ENCODE measurements at places on chromosomes 3 and 15.

DNA sequence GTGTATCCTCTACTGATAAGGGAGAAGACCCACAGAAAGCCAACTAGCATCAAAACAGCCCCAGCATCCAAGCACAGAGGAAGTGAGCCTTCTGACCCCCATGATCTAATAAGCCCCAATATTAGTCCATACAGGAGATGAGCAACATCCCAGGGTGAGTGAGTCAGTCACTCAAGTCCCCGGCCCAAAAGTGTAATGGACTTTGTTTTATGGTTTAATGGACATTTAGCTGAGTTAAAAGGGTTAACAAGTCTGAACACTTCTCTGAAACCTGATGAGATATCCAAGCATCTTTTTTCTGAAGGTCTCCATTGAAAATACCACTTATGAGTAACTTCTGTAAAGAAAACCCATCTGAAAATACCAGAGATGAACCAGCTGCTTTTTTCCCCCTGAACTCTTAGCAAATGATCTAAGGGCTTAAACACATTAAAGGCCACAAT, 115.6 kb downstream of the GREM1 start:
- no peak for DNase-seq

GRCh38 chr3:110327870-110328269, 743.7 kb upstream of the NECTIN3 start:
- no peak for DNase-seq

DNA sequence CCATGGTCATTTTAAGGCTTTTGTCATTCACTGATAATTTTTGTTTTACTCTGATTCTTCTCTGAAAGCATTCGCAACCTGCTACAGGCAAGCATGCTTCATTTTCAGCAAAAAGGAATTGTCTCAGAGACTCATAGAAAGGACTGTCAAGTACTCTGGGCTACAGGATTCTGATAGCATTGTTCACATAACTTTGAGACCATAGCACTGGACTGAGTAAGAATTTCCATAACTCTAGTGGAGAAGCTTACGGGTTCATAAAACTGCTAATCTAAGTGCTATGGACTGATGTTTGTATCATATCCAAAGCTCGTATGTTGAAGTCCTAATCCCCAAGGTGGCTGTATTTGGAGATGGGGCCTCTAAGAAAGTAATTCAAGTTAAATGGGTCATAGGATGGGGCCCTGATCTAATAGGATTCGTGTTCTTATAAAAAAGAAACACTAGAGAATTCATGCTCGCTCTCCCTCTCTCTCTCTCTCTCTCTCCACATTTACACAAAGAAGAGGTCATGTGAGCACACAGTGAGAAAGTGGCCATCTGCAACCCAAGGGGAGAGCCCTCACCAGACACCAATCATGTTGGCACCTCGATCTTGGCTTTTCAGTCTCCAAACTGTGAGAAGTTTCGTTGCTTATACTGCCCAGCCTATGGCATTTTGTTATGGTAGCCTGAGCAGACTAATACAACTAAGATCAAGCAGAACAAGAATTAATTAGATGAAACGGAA, 60.4 kb downstream of the CRYGS start:
- no peak for DNase-seq

- DNase-seq: no peak
Measured at GRCh38 chr3:126493739-126494138, 18.0 kb upstream of the ZXDC start.

DNA sequence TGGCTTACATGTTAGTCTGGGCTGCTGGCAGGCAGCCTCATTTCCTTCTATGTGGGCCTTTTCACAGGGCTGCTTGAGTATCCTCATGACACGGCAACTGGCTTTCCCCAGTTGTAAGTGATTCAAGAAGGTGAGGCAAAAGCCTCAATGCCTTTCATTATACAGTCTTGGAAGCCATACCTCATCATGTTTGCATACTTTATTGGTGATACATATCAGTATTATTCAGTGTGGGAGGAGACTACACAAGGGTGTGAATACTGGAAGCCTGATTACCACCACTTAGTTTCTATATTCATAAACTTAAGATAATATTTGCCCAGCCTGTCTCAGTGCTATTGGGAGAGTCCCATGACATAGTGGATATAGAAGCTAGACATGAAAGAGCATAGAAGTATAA, 346.8 kb downstream of the SOX2 start:
- no peak for DNase-seq

- DNase-seq: no peak
Measured at GRCh38 chr3:139770577-139770976, 92.8 kb upstream of the NMNAT3 start.

DNA sequence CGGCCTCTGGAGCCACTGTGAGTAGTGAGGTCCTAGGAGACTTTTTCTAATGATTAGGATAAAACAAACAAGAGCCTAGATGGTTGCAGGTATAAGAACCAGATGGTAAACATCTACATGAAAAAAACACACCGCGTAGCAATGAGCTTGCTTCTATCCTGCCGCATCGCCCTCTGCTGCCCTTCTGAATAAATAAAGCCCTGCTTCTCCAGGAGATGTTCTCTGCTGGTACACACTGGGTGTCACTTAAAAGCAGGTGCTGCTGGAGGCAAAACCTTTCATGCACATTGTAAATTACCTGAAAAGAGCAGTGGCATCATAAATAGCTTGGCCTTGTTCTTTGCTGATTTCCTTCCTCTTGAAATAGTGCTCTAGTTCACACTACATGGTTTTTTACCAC, 164.4 kb upstream of the TOPAZ1 start:
- DNase-seq: no peak

DNA sequence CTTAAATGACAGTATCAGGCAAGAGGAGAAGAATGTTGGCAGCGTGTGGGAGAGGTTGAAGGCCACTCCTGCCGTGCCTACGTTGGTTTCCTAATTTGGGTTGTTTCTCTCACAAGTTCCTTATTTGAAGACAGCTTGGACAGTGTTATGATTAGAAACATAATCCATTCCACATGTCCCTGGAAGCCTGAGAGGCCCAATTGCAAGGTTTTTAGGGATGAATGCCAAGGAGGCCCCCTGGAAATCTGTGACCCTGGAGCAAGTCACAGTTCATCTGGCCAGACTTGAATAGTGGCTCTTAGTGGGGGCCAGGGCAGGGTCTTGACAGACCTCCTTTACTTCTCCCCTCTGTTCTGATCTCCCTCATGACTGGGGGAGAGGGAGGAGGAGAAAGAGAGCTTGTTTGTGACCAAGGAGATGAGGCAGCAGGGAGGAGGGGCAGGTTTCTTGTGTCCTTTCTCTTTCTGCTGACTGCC, 584.4 kb upstream of the TBL1XR1 start:
- no peak for DNase-seq

GRCh38 chr3:42847731-42848130, 27.9 kb downstream of the CYP8B1 start:
- no peak for DNase-seq

- no peak for DNase-seq
Measured at GRCh38 chr15:39833515-39833981, 50.9 kb upstream of the FSIP1 start.

DNA sequence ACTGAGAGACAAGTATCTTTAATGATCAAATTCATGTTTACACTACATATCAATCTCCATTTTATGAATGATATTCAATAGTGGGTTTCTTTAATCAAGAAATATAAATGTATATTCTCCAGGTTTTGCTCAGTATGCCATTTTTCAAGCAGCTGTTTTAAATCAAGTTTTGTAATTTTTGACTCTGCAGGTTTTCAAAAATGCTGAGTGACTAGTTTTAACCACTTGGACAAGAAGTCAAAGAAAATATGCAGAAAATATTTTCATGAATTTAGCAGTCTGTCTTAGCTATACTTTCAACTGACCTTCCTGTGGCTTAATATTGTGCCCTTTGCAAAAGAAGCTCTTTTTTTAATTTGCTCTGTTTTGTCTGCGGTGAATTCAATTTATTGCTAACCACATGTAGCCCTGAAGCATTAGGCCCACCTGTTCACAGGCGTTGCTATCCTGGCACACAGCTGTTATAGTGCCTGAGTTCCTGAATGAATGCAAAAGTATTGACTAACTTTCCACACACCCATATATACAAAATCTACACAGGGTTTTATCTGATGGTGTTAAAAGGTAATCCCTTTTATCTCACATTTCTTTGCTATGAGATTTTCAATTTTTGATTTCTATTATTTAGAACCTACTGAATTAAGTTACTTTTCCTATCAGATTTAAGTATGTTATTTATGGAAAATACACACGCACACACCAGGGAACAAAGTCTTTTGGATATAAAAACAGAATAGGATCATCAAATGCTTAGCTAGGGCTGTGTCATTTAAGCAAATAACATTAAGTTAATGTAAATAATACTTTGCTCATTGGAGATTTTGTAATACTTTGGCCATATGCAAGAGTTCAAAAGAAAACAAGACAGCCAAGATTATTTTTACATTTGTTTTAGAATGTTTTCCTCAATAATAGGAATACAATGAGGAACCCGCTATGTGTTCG, 1166.1 kb upstream of the GBE1 start:
- DNase-seq: no peak

DNA sequence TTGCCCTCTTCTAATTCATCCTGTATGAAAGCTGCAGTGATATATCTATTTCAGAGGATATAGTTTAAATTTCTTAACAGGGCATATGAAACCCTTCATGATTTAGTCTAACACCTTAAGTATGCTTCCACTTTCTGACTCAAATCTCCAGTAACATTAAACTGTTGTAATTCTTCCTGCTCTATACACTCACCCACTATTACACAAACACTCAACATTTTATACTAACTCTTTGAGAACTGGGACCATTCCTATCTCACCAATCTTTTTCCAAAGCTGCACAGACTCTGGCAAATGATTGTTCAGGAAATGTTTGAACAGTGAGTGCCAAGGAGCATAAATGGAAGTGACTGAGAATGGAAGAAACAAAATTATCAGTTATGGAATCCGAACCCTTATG, 560.4 kb upstream of the DPPA4 start:
- DNase-seq: no peak

DNA sequence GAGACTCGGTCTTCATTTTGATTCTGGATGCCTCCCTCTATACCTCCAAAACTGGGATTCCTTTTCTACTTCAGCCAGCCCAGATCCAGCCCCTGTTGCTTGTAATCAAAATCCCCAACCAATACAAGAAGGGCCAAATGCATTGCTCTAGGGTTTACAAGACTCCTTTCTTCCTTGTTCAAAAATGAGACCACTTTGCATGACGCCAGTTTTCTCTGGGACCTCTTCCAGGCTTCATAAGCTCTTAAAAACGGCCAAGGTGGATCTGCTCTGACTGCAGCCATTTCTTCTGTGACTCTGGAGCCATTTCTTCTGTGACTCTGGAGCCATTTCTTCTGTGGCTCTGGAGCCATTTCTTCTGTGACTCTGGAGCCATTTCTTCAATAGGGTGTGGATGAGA, 71.9 kb downstream of the ADAMTS17 start:
- DNase-seq: no peak

- no peak for DNase-seq
Measured at GRCh38 chr3:185460719-185461350, 38.0 kb downstream of the TMEM41A start.

DNA sequence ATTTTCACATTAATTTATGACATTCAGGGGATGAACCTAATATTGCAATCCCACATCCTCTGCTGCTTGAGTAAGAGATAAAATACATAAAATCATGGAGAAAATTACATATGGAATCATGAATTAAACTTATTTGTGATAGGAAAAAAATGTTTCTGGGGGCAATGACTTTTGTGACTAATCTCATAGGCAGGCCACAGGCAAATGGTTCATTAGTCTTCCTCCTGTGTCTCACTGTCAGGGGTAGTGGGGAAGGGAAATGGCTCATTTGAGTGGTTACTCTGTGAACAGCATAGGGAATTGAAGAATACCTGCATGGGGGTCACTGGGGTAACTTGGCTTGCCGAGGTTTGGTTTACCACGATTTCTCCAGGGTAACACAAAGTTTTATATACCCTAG, 72.0 kb downstream of the TFG start:
- DNase-seq: no peak

GRCh38 chr15:23038726-23039142, 635 bp downstream of the TUBGCP5 start:
- no peak for DNase-seq

DNA sequence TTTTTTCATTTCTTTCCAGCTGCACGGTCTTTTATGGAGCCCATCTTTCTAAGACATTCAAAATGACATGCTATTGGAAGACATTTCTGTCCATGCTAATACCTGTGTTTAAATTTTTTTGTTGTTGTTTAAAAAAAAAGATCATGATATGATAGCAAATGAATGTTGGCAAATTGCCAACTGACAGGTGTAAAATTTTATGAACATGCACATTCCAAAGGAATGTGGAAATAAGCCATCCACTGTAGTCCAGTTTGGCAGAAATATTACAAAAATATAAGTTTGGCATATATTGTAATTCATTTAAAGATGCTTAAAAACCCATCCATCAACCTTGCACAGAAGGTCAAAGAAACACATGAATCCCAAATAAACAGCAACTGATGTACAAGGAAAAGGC, 75.6 kb upstream of the WNT5A start:
- no peak for DNase-seq

DNA sequence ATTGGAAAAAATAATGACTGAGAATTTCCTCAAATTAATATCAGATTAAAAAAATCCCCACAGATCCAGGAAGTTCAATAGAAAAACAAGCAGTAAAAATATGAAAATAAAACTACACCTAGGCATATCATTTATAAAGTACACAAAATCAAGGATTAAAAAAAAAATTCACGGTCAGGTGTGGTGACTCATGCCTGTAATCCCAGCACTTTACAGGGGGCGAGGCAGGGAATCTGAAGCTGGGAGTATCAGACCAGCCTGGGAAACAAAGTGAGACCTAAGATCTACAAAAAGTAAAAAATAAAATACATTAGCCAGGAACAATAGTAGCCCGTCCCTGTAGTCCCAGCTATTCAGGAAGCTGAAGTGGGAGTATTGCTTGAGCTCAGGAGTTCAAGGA, 778.3 kb upstream of the ALCAM start:
- no peak for DNase-seq

DNA sequence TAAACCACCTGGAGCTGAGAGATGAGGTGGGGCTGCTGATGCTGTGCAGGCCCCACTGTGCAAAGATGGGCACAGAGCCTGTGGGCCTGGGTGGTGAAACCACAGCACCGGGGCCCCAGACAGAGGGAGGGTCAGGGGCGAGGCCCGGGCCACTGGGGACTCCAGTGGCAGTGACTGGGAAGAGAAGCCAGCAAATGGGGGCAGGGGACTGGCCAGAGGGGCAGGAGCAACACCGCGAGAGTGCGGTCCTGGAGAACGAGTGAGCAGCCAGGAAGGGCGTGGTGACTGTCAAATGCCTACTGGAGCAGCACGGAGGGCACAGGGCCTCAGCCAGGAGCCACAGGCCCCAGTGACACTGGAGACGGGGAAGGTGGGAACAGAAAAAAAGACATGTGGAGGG, 39.8 kb downstream of the HCN4 start:
- no peak for DNase-seq

DNA sequence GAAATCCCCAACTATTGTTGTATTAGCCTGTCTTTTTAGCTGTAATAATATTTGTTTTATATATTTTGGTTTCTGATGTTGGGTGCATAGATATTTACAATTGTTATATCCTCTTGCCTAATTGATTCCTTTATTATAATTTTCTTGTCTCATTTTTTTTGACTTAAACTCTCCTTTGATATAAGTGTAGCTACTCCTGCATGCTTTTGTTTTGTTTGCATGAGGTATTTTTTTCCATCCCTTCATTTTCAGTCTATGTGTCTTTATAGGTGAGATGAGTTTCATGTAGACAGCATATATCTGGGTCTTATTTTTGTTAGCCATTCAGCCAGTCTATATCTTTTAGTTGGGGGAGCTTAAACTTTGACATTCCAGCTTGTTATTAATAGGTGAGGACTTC, 37.4 kb downstream of the FAIM start:
- no peak for DNase-seq

All from activated T-cell treated with anti-CD3 and anti-CD28 coated beads, Interleukin-2, amount 50 U/mL, for 24 hours (primary cell).